Type B pancreatic cell (in vitro differentiated cells): ENCODE measurements at places on chromosomes 7 and 10.

- DNase-seq, result no peak
These were observed 152.1 kb downstream of the HIBADH start for GRCh38 chr7:27510541-27510940.

- no peak for DNase-seq
These were observed 177.0 kb downstream of the SND1 start for GRCh38 chr7:127828843-127829500.

GRCh38 chr7:113774182-113774807 is 144.5 kb downstream of the PPP1R3A start:
- no peak for DNase-seq

GRCh38 chr10:124289851-124290795 is 128.6 kb downstream of the OAT start:
- DNase-seq, result peak; percentile 50

GRCh38 chr10:34428501-34428900 is 386.6 kb downstream of the PARD3 start:
- DNase-seq, result no peak

GRCh38 chr7:137258552-137258951 is 85.0 kb downstream of the PTN start:
- DNase-seq, result no peak
